ENCODE measurements at places on chromosomes 3 and 15.

DNA sequence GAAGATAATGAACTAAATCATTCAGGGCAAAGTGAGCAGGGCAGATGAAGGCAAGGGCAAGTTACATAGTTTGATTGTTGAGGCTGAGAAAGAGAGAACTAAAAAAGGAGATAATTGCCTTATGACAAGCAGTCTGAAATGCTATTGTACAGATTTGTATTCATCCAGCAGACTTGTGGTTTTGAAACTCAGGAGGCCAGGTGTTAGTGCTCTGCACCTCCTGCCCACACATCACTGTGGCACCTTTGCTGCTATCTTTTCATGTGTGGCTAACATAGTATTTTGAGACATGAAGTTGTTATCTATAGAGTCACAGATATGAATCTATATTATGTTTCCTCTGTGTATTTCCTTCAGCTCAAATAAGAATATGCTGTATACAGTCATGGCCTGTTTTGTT is 24.3 kb upstream of the SUCLG2 start:
- no peak for DNase-seq

GRCh38 chr3:70072180-70072579 is 72.6 kb downstream of the SAMMSON start:
- DNase-seq, result no peak

- DNase-seq, result no peak
These were observed 2.0 kb upstream of the RNF111 start for GRCh38 chr15:58985443-58985842.

- no peak for DNase-seq
These were observed 222.7 kb upstream of the PLSCR5 start for GRCh38 chr3:146827836-146828235.

- DNase-seq, result no peak
These were observed 57.6 kb upstream of the SLCO2A1 start for GRCh38 chr3:134087060-134087974.

GRCh38 chr3:66267031-66267430 is 46.2 kb downstream of the SLC25A26 start:
- DNase-seq, result no peak

DNA sequence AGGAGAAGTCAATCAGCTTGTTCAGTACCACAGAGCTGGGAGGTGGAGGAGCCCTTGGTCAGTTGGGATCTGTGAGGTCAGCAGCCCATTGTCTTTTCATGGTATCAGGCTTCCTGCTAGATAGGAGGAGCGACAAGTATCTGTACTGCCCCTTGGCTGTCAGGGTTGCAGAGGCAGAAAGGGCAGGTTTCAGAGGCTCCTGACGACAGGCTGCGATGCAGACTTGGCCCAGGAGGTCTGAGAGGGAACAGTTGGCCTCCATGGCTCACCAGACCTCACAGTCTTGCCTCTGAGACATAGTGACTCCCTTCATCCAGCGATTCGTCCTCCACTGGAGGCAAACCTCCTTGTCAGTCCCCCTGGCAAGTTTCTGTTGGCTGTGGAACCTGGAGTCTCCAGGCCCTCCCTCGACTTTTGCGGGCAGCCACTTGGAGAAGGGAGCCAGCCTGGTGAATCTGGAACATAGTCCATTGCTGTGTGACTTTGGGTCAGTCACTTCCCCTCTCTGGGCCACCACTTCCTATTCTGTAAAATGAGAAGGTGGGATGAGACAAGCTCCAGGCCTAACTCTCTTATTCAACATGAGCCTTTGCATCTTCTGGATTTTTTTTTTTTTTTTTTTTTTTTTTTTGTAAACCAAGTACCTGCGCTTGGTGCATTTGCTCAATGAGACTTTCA is 177.9 kb upstream of the TLE3 start:
- DNase-seq, result no peak

DNA sequence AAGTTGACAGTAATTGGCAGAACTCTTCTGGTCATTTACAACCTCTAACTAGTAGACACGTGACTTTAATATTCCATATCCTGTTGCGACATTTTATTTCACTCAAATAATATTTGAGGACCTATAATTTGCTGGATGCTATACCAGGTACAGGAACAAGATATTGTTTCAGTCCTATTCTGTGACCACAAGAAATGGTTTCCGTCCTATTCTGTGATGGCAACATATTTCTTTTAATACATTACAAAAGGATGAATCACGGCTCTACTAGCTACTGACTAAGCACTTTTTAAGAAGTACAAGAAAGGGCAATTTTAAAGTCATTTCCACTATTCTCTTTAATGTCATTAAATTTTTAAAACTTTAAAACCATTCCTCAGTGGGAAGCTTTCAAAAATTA is 400.2 kb downstream of the CNTN3 start:
- no peak for DNase-seq

GRCh38 chr3:17035033-17035432 is 150.3 kb downstream of the PLCL2 start:
- DNase-seq, result no peak

DNA sequence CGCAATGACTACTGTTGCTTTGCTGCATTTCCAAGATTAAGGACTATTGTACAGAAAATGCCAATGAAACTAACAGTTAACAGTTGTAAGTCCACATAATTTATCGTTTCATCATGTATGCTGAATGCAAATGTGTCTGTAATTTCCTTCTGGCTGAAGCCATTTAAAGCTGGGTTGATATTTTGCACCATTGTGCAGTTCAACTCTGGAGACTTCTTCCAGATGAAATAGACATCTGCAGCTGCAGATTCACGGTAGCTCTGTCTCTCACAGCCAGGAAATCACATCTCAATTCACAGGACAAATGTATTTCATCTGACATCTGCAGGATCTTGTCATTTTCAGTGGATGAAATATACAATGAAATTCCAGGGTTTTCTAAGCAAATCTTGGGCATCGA is 145.4 kb downstream of the CHL1 start:
- DNase-seq, result no peak

- DNase-seq, result no peak
These were observed 241.0 kb upstream of the GBE1 start for GRCh38 chr3:82002491-82002890.

DNA sequence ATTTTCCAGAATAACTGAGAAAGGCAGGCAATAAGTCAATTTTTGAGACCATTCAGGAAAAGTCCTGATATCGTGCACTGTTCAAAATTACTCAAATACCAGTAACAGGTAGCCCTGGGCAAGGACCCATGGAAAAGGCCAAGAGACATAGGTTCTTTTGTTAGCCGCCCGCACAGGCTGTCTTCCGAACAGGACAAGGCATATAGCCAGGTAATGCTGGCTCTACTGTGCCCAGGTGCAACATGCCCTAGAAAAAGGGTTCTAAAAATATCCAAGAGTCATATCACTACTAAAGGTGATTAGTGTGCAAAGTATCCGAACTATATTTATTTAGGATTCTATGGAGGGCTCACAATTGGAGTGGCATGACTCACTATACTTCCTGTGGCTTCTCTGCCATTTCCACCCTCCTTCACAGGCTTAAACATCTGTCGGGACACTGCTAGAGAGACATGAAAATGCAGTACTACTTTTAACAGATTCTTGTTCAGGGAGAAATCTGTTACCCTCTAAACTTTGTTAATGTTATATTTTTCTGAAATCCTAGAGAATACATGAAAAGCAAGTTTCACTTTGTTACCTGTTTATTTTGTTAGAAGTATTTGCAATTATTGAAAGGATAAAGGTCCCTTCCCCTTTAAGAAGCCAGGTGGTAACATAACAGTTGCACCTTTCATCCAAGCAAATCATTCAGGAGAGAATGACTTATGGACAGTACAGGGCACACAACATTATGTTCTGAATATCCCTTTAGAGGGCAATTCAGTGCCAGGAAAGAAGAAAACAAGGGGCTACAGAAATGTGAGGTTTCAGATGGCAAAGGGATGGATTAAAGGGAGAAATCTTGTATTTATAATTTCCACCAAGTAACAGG is 293.3 kb upstream of the THBS1 start:
- DNase-seq, result no peak

DNA sequence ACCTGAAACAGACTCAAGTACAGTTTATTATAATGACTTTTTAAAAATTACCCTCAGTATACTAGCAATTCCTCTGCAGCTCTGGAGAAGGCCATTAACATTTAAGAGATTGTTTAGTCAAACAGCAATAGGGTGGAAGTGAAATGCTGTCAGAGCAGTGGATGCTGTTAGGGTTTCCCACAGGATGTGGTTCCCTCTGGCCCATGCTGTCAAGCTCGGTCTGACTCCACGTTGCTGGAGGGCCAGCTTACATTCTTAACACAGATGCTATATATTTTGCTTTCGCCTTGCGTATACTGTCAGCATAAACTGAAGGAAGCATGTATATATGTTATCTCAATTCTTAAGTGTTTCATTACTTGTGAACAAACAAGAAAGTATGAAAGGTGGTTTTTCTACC is 231.1 kb upstream of the COL8A1 start:
- DNase-seq, result no peak

GRCh38 chr3:169604568-169604967 is 58.9 kb downstream of the MECOM start:
- no peak for DNase-seq

All from renal cortex interstitium (tissue), 15 donors.